ENCODE measurements at places on chromosomes 13 and 19. TPM values are rescaled to one million over a fixed set of nuclear protein-coding genes. Genes with fewer than 3 reads are reported as not detected.

DNA sequence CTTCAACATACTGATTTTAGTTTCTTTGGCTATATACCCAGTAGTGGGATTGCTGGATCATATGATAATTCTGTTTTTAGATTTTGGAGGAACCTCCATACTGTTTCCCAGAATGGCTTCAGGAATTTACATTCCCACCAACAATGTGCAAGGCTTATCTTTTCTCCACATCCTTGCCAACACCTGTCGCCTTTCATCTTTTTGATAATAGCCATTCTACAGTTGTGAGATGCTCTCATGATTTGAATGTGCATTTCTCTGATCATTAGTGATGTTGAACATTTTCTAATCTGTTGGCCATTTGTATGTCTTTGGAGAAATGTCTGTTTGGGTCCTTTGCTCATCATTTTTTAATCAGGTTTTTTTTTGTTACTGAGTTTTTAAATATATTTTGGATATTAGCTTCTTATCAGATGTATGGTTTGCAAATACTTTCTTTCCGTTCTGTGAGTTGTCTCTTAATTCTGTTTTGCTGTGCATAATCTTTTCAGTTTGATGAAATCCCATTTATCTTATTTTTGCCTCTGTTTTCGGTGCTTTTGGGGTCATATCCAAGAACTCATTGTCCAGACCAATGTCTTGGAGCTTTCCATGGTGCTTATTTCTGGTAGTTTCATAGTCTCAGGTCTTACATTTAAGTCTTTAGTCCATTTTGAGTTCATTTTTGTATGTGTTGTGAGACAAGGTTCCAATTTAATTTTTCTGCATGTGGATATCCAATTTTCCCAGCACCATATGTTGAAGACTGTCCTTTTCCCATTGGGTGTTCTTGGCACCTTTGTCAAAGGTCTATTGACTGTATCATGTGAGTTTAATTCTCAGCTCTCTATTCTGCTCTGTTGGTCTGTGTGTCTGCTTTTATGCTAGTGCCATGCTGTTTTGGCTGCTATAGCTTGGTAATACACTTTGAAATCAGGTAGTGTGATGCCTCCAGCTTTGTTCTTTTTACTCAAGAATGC, 44.5 kb downstream of the ARHGEF7 start:
- DNase-seq, result no peak

DNA sequence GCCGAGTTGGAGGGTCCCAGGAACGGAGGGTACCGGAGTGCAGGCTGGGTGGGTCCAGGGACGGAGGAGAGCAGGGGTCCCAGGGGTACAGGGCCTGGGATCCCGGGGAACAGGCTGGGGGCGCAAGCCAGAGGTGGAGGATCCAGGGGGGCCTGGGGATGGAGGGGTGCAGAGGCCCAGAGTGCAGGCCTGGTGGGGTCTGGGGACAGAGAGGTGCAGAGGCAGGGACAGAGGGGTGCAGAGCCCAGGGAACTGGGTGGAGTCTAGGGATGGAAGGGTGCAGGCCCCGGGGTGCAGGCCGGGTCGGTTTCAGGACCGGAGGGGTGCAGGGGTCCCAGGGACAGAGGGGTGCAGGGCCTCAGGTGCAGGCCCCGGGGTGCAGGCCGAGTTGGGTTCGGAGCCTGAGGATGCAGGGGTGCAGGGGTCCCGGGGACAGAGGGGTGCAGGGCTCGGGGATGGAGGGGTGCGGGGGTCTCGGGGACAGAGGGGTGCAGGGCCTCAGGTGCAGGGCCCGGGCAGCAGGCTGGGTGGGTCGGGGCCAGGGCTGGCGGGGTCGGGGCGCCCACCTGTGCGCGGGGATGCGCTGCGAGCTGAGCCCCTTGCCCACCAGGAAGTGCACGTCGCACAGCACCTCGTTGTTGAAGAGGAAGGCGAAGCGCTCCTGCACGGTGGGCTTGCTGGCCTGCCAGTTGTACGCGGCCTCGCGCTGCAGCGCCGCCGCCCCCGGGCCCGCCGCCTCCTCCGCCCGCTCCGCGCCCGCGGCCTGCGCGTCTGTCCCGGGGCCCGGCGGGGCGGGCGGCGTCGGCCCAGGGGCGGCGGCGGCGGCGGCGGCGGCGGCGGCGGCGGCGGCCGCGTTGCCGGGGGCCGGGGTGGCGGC, 545 bp downstream of the BTBD2 start:
- peak; percentile 53 for DNase-seq

- DNase-seq, result peak; percentile 29
Measured at GRCh38 chr13:75762076-75762937, 126.2 kb downstream of the LMO7 start.

DNA sequence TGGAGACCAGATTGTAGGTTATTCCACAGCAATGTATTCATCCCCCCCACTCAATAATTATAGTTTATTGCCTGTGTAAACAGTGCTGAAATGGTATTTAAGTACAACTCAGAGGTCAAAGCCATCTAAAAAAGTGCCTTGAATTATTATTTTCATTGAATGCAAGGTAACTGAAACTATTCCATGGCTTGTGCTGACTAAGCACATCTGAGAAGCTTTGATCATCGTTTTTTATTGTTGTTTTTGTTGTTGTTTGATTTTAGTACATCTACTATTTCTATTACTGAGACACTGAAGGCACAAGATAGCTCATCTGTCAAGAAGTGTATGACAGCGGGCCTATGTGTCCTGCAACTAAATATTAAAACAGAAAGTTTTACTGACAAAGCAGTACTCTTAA, 308.0 kb downstream of the OXGR1 start:
- DNase-seq, result no peak

GRCh38 chr13:45879666-45880065, 28.1 kb upstream of the SIAH3 start:
- DNase-seq, result no peak

GRCh38 chr19:14031719-14032480, at the start of gene IL27RA:
Gene IL27RA, plus strand, starts transcription at chr19:14031762. Its CDS starts 111 bp downstream, at chr19:14031873.
- DNase-seq, result peak; percentile 88

GRCh38 chr13:114142640-114143490, 10.4 kb upstream of the RASA3 start:
- peak; percentile 67 for DNase-seq

DNA sequence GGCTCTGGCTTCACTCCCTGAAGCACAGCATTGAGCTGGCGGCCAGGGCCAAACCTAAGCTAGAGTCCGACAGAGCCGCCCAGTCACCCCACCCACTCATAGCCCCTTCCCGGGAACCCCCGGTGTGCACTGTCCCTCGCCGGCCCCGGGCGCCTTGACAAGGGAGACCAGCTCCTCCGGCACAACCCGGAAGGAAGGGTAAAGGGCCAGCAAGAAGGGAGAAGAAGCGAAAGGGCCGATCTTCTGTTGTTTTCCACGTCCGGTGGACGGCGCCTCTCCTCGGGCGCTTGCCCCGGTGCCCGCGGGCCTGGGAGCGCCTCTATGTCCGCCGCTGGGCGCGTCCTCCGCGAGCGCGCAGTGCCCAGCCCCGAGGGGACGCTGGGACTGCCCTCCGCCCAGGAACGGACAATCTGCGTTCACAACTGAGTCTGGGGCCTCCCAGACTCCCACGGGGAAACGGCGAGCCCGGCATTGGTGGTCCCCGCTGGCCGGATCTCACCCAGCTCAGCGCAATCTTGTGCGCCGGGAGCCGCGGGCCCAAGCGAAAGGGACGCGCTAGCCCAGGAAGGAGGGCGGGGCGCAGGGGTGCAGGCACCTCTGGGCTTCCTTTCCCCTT, 172.5 kb upstream of the MIR17HG start:
- DNase-seq, result peak; percentile 13

DNA sequence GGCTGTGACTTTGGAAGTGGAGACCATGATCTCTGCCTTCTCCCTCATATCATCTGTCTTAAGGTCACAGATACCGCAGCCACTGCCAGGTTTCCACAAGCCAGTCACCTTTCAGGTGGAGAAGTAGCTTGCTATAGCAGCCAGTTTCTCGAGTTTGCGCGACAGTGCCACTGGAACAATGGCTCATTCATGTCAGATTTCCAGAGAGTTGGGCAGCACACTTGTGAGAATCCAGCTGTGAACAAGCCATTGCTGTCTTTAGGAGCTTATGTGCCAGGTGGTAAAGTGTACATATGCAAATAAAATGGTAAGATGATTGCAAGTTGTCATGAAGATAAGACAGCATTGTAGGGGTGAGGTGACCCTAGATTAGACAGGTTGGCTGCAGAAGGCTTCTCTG, 22.3 kb downstream of the GARRE1 start:
- DNase-seq, result no peak

DNA sequence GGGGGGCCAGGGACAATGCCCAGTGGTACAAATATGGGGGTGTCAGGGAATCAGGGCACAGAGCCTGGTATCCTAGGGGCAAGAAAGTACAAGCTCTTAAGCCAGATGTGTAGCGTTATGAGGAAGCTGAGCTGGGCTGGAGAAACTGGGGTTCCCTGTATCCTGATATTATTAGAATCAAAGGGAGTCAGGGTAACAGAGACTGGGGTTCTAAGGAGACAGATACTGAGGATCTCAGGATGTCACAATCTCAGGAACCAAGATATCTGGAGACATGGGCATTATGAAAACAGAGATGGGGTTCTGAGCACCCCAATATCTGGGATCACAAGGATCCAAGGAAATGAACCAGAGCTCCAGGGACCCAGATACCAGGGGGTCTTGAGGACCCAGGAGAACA, 784 bp downstream of the BCL3 start:
- no peak for DNase-seq

DHRS12 gene
- 20.4 TPM for total RNA-seq

DNA sequence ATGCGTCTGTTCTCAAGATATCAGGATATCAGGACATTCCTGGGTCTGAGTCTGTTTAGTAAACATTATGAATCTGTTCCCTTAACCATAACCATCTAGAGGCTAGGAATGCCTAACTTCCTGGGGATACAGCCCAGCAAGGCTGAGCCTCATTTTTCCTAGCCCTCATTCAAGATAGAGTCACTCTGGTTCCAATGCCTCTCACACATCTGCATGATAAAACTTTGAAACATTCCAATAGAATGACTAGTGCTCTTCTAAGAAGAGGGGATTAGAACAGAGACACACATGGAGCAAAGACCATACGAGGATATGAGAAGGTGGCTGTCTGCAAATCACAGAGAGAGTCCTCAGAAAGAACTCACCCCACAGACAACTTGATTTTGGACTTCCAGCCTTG, 20.6 kb upstream of the CABP5 start:
- no peak for DNase-seq

NTF4 gene
- 0.28 TPM for total RNA-seq

DNA sequence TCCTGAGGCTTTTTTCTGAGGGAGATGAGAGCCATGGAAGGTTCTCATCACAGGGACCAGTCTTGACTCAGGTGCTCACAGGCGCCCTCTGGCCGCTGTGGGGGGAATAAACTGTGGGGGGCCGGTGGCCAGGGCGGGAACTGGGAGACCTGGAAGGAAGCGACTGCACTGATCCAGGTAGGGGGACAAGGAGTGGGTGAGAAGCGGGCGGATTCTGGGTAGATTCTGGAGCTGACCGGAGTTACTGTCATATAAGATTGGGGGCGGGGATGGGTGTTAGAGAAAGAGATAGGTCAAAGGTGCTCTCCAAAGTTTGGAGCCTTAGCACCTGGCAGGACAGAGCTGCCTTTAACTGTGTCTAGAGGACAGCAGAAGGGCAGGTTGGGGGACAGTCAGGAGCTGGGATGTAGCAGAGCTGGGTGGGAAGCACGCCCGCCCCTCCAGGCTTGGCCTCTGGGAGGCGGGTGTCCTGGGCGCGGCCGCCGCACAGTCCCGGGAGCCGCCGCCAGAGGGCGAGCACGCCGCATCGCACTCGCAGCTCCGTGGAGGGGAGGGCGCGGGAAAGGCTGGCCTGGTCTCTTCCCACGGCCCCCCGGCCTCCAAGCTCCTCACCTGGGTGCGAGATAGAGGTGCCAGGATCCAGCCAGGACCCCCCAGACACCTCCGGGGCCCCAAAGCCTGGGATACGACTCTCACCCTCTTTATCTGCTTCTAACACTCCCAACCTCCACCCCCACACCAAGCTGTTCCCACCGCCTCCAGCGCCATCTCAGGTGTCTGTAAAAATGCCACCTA, 4.2 kb upstream of the DAND5 start:
- DNase-seq, result peak; percentile 80

GRCh38 chr13:31749929-31750328, 10.6 kb downstream of the RXFP2 start:
- DNase-seq, result no peak

- DNase-seq, result peak; percentile 84
Measured at GRCh38 chr19:48714759-48715675, 4.5 kb downstream of the MAMSTR start.

IQCN gene
- total RNA-seq, result 6.3 TPM

ZNF497 gene
- total RNA-seq, result 5.0 TPM

GRCh38 chr13:26811581-26811980, 51.0 kb upstream of the GPR12 start:
- DNase-seq, result no peak

DNA sequence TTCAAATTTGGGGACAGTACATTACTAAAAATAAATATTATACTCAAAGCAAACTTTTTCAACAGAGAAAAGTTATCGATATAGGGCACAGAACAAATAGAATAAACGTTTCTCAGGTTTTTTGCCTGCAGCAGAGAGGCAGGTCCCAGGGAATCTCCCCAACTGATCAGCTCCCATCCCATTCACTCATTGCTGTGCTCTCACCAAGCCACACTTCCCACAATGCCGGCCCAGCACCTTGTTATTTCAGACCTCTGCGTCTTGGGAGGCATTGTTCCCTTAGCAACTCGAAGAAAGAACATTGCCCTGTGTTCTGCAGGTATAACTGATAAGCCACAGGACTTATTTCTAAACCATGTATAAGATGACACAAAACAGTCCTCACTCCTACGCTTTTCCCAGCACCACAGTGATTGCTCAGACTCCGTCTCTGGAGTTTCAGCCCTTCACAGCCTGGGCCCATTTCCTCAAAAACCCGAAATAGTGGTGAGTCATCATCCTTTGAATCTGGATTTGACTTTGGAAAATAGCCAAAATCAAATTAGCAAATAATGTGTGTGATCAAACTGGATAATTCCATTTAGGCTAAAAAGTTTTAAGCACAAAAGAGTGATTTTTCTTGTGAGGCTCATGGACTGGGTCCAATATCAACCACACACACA, 100.4 kb downstream of the DCLK1 start:
- no peak for DNase-seq

- peak; percentile 9 for DNase-seq
Measured at GRCh38 chr19:34667349-34668076, 9.4 kb downstream of the SCGB2B2 start.

ATP12A gene
- 0.22 TPM for total RNA-seq

- DNase-seq, result no peak
Measured at GRCh38 chr13:33911521-33911920, 93.6 kb downstream of the RFC3 start.

FBL gene
- total RNA-seq, result 165 TPM

GRCh38 chr13:97221466-97221865, 667 bp upstream of the MBNL2 start:
- DNase-seq, result no peak

GRCh38 chr19:7751157-7751783, 3.9 kb upstream of the CD209 start:
- no peak for DNase-seq

TMEM38A gene
- total RNA-seq, result 5.8 TPM

GRCh38 chr19:58586133-58586765, 13.1 kb upstream of the MZF1 start:
- no peak for DNase-seq
